Activated T-cell treated with anti-CD3 and anti-CD28 coated beads, Interleukin-2, amount 50 U/mL, for 72 hours (primary cell): ENCODE measurements at places on chromosomes 6 and 20.

DNA sequence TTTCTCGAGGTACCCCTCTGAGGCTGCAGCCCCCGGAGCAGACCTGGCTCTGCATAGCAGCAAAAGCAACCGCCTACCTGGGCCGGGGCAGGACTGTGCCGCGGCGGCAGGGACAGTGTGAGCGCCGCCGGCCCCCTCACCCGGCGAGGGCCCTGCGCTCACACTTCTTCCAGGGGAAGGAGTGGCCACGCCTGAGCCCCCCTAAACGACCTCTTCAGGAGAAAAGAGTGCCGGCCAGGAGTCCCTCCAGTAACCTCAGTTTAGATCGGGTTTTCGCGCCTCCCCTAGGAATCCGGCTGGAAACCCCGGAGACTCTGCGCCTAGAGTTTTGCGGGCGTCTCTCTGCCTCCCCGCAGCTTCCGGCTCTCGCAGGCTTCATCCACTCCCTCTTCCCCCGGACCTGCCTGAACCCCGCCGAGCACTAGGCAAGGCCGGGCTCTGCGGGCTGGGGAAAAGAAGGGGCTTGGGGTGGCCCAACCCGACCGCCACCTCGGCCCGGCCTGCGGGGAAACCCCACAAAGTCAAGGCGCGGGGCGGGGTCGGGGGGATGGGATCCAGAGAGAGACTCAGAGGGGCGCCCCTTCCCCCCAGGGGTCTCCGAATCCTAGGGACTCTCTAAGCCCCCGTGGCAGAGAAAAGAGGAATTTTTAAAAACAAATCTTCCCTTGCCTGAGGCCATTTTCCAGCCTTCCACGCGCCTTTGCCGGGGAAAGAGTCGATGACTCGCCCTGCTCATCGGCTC, 558 bp downstream of the LINC00237 start:
- DNase-seq, result peak; percentile 26

DNA sequence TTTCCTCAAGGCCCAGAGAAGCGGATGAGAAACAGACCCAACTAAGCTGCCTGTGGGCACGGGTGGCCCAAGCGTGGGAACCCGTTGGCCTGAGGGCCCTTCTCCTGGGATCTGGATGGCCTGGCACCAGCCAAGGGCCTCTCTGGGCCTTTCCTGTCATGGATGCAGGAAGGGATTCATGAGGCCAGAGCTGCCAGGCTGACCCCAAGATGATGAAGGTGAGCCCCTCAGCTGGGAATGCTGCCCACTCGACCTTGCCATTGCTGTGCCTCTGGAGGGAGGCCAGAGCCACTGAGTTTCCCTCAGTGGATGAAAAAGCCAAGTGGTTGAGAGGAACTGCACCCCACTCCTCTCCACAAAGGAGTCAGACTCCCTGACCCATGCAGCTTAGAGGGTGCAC, 171.2 kb downstream of the VEGFA start:
- DNase-seq, result no peak

DNA sequence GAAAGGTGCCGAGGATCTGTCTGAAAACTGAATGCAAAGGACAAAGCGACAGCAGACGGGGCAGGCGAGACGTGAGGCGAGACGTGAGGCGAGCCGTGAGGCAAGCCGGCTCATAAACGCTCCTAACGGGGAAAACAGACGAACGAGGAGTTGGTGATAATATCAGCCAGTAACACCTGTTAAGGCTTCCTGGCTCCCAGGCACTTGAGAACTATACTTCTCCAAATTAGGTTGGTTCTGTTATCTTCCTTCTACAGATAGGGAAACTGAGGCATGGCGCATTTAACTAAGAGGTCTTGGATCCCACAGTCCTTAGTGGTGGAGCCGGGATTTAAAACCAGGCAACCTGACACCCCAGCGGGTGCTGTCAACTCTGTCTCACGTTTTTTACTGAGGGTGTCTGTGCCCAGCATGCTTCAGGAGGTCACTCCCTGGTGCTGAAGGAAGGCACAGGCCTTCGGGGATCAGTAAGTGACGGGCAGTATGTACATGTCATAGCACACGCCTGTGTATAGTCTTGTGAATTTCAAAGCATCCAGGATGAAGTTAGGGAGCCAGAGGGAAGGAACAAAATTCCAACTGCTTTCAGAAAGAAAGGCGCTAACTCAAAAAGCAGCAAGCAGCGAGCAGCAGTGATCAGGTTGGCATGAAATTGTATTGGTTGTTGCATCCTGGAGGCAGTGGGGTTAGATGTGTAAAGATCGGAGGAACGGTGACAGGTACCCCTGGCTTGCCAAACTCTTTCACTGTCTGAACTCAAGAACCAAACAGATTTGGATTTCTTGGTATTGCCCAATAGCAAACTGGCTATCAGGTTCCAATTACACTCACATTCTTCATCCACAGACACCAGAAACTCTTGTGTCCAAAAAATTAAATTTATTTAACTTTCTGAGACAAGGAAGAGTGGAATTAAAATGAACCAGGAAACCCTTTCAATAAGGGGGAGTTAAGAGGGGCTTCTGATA, 318.7 kb downstream of the THBS2 start:
- no peak for DNase-seq

- DNase-seq, result no peak
These were observed 390.5 kb downstream of the QKI start for GRCh38 chr6:163804991-163805390.

GRCh38 chr6:43728586-43728985, 41.0 kb upstream of the MRPS18A start:
- no peak for DNase-seq

DNA sequence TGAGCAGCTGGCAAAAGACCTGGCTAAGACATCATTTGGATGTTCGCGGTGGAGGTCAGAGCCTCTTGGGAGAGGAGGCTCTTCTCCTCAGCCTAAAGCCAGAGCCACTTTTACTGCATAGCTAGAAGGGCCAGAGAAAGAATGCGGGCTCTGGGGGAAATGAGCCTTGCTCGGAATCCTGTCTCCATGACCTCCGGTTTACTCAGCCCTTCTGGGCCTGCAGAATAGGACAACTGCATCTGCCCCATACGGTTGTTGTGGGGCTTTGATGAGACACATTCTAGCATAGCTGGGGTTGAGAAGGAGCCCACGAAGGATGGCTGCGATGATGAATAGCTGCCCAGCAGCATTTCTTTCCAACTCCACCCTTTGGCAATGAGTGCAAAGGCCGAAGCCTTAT, 115.0 kb upstream of the SLC22A23 start:
- DNase-seq, result no peak

DNA sequence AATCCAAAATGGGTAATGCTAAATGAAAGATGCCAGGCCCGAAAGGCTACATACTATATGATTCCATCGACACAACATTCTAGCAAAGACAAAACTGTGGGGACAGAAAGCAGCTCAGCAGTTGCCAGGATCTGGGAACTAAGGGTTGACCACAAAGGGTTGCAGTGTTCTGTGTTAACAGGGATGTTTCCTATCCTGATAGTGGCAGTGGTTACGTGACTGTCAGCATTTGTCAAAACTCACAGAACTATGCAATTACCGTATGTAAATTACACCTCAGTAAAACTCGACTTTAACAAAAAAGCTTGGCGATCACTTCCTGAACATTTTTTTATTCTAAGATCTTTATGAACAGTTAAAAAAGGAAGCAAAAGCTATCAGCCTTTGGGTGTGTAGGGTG, 83.9 kb downstream of the BANF2 start:
- DNase-seq, result no peak

GRCh38 chr6:13295576-13295975, 32.8 kb downstream of the TBC1D7 start:
- no peak for DNase-seq

- DNase-seq, result no peak
These were observed 183.8 kb downstream of the TAF4 start for GRCh38 chr20:61881861-61882260.

DNA sequence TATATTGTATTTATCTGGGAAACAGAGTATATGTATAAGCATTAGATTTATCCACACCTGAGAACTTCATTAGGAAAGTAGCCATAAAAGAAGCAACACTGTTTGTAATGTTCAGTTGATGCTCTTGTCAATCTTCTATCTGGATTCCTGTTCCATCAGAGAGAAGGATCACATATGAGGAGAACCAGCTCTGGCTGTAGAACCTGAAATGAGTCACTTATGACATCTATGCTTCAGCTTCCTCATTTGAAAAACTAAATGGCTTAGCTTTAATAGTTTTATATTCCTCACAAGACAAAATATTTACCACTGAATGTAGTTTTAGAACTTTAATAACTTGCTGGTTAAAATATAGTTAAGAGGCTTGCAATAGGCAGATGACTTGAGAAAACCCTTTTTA, 144.7 kb downstream of the TASP1 start:
- DNase-seq, result no peak

DNA sequence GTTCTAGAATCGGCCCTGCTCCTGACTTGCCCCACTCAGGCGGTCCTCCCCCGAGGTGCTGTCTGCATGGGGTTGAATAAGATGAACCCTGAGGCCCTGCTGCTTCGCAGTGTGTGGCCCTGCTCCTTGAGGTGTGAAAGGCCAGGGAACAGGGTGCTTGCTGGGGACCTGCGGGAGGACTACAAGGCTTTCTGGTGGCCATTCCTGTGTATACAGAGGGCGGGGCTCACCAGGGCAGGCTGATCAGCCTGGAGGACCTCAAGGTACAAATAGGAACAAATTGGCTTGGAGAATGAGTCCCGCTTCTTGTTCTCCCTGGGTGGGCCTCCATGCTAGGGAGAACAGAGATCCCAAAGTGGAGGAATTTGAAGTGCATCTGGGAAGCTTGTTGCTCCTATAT, 5.7 kb downstream of the NOTCH4 start:
- DNase-seq, result no peak

DNA sequence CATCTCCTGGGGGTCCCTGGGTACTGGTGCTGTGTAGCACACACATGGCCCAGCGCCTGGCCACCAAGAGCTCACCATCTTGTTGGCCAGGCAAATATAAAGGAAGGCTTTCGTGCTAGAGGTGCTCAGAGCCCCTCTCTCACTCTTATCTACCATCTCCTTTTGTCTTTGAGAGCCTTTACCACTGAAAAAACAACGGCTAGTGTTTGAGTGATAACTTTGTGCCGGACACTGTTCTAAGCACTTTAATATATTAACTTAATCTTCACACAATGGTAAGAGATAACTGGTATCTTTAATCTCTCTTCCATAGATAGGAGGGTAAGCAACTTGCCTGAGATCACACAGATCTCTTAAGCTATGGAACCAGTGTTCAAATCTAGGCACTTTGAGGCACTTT, 21.5 kb upstream of the ARHGAP18 start:
- no peak for DNase-seq

- no peak for DNase-seq
These were observed 120.8 kb upstream of the PTPN1 start for GRCh38 chr20:50389438-50389807.

DNA sequence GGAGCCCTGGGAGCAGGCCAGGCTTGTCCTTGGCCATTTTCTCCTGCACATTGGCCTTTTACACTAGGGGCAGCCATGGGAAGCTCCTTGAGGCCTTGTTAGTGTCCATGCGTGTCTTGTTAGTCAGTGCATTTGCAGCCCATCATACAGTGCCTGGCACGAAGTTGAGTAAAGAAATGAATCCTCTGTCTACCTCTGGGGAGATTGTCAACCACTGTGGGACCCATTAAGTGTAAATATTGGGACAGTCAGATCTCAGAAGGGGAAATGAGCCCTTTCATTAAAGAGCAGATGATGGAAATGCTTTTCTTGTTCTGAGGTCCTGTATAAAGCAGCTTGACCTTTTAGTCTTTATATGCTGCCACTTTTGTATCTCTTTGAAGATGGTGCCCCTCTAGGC, 33.9 kb downstream of the SOBP start:
- DNase-seq, result no peak

DNA sequence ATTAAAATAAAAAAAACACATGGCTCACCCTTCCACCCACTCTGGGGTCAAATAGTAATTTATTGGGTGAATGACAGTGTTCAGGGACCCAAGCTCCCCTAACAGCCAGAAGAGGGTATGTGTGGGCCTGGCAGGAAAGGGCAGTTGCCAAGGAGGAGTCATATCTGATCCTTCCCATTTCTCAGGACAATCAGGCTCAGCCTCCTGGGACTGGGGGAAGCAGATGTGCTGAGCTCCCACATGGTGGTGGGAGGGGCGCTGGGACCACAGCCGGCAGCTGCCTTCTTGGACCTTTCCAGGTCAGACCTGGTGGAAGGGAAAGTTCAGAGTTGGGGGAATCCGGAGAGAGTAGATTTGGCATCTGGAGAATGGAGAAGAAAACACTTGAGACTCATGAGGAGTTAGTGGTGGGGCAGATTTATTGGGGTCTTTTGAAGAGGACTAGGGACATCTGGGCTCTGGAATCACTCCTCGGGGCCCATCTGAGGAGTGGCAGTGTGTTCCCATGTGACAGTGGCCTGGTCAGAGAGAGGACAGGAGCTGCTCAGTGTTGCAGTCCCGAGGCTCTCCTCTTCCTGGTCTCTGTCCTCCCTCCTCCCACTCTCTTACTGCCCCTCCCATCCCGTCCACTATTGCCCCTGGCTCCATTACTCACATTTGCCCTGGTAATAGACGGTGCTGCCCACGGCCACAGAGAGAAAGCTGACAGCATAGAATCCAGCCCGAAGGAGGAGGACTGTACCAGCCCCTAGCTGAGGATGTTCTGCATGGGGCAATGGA, 3.0 kb downstream of the LST1 start:
- no peak for DNase-seq

- DNase-seq, result no peak
These were observed 47.8 kb downstream of the PSMB1 start for GRCh38 chr6:170505306-170505705.
